Activated CD8-positive, alpha-beta memory T cell treated with anti-CD3 and anti-CD28 coated beads, Interleukin-2, amount 50 U/mL, for 4 hours (primary cell): ENCODE measurements at places on chromosomes 11 and 22.

DNA sequence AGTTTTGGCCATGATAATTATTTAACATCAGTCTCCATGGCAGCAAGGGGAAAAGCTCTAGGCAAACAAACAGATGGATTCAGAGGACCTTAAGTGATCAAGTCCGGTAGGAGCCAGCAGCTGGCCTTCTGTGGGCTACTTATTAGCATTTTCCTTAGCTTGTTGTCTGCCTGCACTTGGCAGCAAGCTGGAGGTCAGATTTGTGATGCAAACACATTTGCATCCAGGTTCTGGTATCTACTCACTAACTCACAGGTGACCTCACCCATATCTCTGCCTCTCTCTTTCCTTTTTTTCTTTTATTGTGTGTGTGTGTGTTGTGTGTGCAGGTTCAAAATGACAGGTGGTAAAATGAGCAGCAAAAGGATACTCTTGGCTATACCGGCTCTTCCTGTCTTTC, 32.3 kb downstream of the ARHGAP42 start:
- DNase-seq = no peak

DNA sequence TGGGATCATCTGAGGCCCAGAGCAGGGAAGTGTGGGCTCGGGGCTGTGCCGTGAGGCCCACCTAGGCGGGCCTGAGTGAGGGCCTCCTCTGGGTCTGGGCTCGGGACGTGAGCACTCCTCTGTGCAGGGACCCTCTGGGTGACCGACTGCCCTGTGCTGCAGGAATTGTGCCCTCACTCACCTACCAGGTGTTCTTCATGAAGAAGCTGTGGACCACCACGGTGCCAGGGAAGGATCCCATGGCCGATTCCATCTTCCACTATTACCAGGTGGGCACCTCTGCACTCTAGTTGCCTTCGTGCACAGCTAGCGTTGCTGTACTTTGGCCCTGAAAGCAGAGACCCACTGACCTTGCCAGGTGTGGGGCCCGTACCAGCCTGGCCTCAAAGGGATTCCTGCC, 80.5 kb downstream of the MYO7A start:
- DNase-seq = no peak

DNA sequence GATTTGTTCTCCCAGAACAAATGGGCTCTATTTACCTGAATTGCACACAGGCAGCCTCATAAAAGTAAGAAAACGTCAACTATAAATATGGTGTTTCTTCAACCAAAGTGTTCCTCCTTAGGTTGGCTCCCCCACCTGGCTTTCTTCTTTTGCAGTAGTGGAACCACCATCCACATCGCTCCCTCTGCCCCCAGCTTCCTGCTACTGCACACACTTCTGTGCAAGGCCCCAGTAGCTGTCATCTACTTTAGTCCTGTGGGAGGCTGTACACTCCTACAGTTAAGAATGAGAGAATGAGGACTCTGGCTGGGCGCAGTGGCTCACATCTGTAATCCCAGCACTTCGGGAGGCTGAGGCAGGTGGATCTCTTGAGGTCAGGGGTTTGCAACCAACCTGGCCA, 89.5 kb downstream of the BMAL1 start:
- DNase-seq = no peak

DNA sequence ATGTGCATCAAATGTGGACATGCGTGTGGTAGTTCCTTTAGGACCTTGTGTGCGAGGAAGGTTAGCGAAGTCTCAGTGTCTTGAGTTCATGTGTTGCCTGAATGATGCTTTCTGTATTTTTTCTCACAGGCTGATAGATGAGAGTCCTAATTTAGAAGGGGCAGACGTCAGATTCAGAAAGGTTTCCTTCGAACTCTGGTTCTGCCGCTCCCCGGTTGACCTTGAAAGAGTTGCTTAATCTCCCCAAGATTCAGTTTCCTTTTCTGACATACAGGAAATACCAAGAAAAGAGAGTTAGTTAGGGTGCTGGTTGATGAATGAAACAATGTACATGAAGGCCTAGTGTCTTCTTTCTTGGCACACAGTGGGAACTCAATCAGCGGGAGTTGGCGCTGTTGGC, 35.9 kb upstream of the TTC12 start:
- no peak for DNase-seq

DNA sequence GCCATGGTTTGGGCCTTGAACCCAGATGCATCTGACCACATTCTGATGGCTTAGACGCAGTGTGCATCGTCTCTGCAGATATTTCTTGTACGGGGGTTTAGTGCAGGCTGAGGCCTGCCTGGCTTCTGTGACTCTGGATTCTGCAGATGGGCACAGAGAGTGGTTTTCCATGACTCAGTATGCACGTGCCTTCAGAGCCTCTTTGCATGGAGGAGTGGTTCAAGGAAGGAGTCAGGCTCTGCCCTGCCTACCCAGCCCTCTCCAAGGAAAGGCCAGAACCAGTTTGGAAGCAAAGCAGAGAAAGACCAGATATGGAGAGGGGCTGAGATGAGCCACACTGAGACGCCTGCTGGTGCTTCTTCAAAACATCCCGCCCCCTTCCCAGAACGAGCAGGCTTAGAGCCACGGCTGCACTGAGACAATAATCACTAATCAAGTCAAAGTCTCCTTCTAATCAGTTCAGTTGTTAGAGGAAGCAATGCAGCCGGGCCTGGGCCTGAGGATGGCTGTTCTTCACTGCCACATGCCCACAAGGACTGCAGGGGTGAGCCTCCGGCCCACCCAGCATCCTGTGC, 308.9 kb downstream of the NXPE2 start:
- DNase-seq = no peak

GRCh38 chr11:40286137-40286536, 1173.3 kb downstream of the LRRC4C start:
- no peak for DNase-seq

DNA sequence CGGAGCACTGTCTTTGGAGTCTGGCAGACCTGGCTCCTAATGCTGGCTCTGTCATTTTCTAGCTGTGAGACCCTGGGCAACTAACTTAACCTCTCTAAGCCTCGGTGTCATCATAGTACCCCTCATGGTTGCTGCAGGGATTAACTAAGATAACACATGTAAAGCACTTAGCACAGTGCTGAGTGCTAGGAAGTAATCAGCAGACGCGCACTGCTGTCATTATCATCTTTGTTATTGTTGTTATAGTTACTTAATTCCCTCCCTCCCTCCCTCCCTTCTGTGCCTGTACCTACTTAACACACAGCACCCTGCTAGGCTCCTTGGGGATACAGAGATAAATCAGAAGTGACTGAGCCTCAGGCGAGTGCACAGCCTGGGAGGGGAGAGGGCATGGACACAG, 104.7 kb upstream of the PITPNB start:
- no peak for DNase-seq

- DNase-seq = no peak
Measured at GRCh38 chr11:73389134-73389525, 12.9 kb downstream of the RELT start.

- DNase-seq = no peak
Measured at GRCh38 chr11:119863851-119864601, 135.0 kb upstream of the NECTIN1 start.

DNA sequence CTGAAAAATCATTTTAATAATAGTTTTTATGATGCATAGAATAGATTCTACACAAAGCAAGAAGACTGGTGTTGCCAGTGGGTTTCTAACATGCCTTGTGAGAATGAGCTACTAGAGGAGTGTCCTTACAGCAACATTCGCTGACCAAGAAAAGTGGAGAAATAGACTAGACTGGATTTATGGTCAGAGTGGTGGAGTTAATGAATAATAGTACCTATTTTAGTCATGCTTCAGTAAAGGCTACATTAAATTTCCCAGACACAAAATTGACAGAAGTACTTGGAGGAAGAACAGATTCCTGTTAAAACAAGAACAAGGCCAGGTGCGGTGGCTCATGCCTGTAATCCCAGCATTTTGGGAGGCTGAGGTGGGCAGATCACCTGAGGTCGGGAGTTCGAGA, 539.2 kb downstream of the ETS1 start:
- DNase-seq = no peak

DNA sequence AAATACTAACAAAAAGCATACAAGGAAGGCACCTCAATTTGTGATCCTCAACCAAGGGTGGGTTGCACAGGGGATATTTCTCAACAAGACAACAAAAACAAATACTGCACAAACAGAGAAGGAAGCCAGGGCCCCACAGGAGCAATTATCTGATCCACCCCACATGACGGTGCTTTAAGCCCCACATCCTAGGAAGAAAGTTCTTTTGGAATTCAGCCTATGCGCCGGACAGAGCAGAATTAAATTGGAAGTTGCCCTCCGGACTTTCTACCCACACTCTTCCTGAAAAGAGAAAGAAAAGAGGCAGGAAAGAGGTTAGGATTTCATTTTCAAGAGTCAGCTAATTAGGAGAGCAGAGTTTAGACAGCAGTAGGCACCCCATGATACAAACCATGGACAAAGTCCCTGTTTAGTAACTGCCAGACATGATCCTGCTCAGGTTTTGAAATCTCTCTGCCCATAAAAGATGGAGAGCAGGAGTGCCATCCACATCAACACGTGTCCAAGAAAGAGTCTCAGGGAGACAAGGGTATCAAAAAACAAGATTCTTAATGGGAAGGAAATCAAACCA, 40.6 kb downstream of the OSBP start:
- DNase-seq = no peak

- DNase-seq = no peak
Measured at GRCh38 chr11:79896258-79896657, 455.4 kb upstream of the TENM4 start.

DNA sequence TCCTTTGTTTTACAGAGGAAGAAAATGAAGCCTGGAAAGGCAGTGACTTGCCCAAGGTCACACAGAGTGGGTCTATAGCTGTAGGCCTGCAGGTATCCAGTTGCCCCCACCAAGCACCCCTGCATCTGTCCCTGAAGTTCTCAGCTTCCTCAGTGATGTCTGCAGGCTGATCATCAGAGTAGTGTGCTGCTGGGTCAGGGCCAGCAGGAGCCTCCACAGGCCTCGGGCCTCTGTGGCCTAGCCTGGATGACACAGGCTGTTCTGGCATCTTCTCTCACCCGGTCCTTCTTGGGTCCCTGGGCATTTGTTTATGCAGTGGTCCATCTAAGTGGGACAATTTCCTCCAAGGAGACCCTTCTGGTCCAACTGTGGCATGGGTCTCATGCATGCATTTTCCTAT, 74.8 kb upstream of the E2F8 start:
- DNase-seq = no peak

GRCh38 chr11:1733009-1733715, 17.2 kb downstream of the IFITM10 start:
- DNase-seq = no peak

GRCh38 chr11:33775832-33776470, 1.6 kb upstream of the FBXO3 start:
- DNase-seq = no peak

DNA sequence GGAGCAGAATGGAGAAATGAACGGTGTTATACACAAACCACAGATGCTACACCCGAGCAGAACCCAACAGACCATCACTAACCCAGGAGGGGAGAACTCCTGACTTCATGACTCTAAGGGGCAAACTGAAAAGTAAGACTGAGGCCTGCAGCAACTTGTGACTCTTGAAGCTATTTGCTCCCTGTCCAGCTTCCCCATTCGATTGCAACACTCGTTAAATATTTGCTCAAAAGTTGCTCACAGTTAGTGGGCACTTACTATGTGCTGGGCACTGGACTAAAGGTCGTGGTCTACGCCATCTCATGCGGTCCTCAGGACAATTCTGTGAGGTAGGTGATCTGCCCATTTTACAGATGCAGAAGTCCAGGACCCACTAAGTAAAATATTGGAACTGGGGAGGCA, 9.5 kb upstream of the ADA2 start:
- DNase-seq = no peak

DNA sequence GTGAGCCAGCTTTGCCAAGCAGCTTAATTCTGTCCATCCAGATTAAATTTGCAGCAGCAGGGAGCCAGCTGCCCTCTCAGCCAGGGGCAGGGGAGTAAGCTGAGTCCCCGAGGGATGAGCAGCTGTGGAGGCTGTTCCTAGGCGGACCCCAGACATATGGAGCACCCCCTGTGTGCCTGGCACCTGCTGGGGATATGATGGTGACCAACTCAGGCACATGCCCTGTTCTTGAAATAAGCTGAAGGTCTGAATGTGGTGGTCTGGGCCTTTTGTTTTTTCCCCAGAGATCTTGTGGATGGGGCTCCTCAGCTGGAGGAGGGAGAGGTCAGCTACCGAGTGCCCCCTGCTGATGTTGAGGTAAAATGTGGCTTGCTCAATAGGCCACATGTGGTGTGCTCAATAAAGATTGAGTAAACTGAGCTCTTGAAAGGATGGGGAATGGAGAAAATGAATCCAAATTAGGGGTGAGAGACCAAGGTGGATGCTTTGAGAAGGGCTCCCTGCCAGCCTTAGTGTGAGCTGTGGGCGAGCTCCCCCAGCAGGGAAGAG, 103.3 kb upstream of the NNMT start:
- no peak for DNase-seq

DNA sequence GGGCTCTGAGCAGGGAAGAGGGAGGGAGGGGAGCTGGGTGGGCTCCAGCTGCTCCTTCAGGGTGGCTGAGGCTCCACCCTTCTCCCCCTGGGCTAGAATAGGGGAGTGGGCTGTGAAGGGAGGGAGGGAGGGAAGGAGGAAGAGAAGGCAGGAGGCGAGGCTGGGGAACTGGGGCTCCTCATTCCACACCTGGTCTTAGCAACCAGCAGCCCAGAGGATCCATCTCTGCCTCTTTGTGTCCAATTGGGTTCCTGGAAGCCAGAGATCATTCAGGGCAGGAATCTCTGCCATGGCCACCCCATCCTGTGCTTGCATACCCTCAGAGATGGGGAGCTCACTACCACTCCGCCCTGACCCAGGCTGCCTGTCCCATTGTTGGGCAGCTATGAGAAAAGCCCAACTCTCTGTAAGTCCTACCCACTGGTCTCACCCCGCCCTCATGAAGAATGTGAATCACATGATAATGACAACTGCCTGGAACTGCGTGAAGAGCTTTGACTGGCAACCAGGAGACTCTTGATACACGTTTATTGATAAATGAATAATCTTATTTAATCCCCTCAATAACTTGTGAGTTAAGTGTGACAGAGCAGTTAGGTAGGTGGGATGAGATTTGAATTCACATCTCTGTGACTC, 7.9 kb downstream of the NCF4 start:
- no peak for DNase-seq

DNA sequence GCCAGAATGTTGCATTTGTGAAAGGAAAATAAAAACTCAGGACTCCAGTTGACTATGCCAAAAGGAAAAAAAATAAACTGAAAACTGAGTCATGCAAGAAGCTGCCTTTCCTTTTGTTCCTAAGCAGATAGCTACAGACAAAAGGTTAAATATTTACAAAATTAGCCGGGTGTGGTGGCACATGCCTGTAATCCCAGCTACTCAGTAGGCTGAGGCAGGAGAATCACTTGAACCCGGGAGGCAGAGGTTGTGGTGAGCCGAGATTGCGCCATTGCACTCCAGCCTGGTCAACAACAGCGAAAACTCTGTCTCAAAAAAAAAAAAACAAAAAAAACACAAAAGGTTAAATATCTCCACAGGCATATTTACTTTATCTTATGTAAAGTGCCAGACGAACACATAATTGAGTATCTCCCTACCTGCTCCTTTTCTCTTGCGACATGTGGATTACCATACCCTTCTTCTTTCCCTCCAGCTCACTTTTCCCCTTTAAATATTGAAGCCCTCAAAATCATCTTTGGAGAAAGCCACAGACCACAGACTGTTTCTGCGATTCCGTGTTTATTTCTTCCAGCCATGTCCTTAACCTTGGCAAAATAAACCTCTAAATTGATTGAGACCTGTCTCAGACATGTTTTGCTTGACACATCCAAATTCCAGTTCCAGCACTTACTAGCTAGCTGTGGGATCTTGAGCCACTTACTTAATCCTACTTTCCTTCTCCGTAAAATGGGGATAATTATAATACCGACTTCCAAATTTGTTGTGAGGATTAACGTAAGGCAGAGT, 2.3 kb upstream of the SMPD1 start:
- DNase-seq = no peak

- DNase-seq = no peak
Measured at GRCh38 chr22:45632791-45633515, 38.7 kb upstream of the ATXN10 start.

- no peak for DNase-seq
Measured at GRCh38 chr11:27233654-27234042, 129.4 kb downstream of the CCDC34 start.
